ENCODE measurements at places on chromosomes 5 and 9.

- H3K36me3 ChIP-seq, result no peaks in the 10 kb centered on the region
- H3K27me3 ChIP-seq, result no peaks in the 10 kb centered on the region
- H3K4me3 ChIP-seq, result no peak overlapping the region
- no peak overlapping the region for H3K27ac ChIP-seq
- H3K4me1 ChIP-seq, result no peaks in the 10 kb centered on the region
These were observed 644.3 kb downstream of the ACTL7B start for GRCh38 chr9:108211411-108211955.

DNA sequence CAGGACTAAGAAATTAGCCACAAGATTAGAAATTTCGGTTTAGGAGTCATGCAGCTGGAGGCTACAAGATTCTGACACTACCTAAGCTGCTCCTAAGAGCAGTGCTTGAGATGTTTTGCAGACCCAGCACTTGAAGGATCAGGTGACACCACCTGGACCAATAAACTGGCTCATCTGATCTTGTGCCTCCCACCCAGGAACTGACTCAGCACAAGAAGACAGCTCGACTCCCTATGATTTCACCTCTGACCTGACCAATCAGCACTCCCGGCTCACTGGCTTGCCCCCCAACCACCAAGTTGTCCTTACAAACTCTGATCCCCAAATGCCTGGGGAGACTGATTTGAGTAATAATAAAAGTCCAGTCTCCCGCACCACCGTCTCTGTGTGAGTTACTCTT is 170.4 kb downstream of the TTC39B start:
- H3K4me1 ChIP-seq, result peaks cover 2% of the 10 kb centered on the region
- DNase-seq, result peak; percentile 61
- no peaks in the 10 kb centered on the region for H3K36me3 ChIP-seq

DNA sequence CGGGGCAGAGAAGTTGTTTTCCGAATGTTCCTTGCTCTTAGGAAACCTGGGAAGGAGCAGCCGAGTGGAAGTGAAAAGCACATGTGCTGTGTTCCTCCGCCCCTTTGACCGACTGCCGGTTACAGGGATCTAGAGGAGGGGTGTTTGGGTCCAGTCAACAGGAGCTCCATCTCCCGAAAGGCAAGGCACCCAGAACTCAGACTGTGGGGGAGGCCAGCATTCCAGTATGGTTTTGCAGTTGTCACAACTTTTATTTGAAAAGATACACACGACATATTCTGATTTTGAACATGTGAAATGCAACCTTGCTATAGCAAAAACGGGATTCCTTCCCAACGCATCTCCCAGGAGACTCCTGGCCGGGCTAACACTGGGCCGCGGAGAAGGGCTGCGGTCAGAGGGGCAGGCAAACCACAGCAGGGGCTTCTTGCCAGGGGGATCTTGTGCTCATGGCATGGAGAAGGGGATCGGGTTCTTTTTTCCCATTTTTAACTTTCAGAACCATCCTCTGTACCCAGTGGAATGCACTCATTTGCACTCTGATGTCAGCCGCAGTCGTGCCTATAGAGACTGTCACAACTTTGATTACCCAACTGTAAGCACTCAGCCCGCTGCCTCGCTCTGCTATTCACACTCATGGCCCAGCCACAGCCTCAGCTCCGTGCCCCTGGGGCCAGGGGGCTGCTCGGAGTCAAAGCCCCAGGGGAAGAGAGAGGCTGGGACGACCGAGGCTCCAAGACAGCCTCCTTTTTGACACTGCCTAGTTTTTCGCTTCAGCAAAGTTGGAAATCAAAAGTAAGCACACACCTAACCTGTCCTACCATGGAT is 3.9 kb downstream of the QRFP start:
- no peak overlapping the region for H3K4me3 ChIP-seq
- H3K36me3 ChIP-seq, result peaks cover 21% of the 10 kb centered on the region
- no peak for DNase-seq
- H3K4me1 ChIP-seq, result no peaks in the 10 kb centered on the region

- no peaks in the 10 kb centered on the region for H3K27me3 ChIP-seq
- H3K36me3 ChIP-seq, result no peaks in the 10 kb centered on the region
- no peaks in the 10 kb centered on the region for H3K4me1 ChIP-seq
- no peak overlapping the region for H3K4me3 ChIP-seq
- H3K27ac ChIP-seq, result no peak overlapping the region
- peak; percentile 20 for DNase-seq
These were observed 159.8 kb upstream of the MVB12B start for GRCh38 chr9:126166866-126167265.

DNA sequence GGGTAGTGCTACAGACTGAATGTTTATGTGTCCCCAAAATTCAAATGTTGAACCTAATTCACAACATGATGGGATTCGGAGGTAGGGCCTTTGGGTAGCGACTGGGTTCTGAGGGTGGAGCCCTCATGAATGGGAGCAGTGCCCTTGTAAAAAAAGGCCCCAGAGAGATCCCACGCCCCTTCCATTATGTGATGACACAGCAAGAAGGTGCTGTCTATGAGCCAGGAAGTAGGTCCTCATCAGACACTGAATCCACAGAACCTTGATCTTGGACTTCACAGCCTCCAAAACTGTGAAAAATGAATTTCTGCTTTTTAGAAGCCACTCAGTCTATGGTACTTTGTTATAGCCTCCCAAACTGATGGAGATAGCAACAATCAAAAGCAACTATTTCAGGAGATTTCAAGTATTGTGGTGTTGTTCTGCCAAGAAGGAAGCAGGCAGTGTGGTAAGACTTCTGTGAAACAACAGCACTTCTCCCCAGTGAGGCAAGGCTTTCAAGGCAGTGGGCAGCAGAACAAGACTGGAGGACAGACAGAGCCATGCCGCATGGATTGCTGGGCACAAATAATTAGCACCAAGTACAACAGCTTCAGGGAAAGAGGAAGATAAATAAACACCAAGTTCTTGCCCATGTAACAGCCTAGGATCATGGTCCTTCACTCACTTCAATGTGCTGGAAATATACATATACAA is 76.1 kb downstream of the OR2K2 start:
- H3K27ac ChIP-seq, result no peak overlapping the region
- H3K4me1 ChIP-seq, result peaks cover 2% of the 10 kb centered on the region
- H3K4me3 ChIP-seq, result no peak overlapping the region
- H3K27me3 ChIP-seq, result no peaks in the 10 kb centered on the region

- peaks cover 8% of the 10 kb centered on the region for H3K4me1 ChIP-seq
- no peak overlapping the region for H3K27ac ChIP-seq
- no peaks in the 10 kb centered on the region for H3K27me3 ChIP-seq
- no peak overlapping the region for H3K4me3 ChIP-seq
- no peak for DNase-seq
- no peaks in the 10 kb centered on the region for H3K36me3 ChIP-seq
These were observed 58.9 kb downstream of the TTC39B start for GRCh38 chr9:15248081-15248480.

DNA sequence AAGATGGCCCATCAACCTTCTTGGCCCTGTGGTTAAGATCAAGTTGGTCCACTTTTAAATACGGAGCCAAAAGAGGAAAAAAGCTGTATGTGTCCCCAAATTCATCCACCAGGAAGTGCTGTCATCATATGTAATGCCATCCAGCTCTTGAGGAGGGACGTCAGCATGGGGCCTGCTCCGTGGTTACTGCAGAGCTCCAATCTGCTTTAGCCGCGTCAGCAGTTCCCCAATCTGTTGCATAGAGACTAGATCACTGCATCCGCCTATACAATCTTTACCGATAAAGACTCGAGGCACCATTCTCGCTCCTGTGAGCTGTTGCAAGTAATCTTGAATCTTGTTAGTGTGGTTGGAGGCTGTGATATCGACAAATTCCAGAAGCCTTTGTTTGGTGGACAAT is 65.7 kb downstream of the GABRA6 start:
- H3K4me1 ChIP-seq, result no peaks in the 10 kb centered on the region
- DNase-seq, result no peak
- H3K36me3 ChIP-seq, result no peaks in the 10 kb centered on the region
- H3K27ac ChIP-seq, result no peak overlapping the region

DNA sequence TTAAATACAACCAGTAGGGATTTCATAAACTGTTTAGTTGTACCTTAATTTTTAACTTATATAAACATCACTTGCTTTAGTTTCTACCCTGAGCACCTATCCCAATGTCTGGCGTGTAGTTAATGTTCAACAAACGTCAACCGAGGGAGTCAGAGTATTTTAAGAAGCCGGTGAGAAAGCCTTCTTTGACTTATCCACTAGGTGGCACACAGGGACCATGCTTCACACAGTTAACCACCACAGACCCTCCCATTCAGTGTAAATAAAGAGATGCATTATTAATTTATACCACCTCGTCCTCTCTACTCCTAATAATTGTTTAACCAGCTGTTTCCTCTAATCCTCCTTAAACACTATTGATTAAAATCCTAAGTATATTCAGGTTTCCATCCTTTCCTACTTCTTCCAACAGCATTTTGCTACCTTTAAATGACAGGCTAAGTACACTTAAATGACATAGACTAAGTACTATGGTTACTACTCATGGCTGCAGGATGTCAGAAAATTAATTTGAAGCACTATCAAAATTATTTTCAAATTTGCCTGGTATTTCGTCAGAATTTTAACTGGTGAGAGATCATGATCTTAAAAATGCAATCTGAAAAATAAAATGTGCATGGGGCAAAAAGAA is 2.3 kb downstream of the HAPLN1 start:
- peaks cover 7% of the 10 kb centered on the region for H3K4me1 ChIP-seq
- H3K4me3 ChIP-seq, result no peak overlapping the region
- H3K36me3 ChIP-seq, result no peaks in the 10 kb centered on the region
- no peak overlapping the region for H3K27ac ChIP-seq
- DNase-seq, result no peak

DNA sequence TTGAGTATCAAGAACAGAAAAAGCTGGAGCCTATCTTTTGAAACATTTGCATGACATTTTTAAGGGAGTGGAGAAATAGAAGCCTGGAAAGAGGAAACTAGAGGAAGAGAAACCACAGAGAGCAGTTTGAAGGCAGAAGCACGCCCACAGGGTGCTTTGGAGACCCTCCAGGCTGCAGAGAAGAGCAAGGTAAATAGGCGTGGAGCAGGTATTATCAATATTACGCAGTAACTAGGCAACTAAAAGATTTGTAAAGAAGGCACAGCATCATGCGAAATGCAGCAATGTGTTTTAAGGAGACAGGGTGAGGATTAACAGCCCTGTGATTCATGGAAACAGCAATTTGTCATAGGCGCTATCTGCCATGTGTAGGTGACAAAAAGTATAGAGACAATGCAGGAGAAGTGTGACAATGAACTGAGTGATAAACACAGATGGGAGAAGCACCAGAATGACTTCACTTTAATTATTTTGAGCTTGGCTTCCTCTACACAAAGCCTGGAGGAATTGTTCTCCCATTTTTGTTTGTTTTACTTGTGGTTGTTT is 281.2 kb downstream of the BRINP1 start:
- H3K27me3 ChIP-seq, result no peaks in the 10 kb centered on the region
- no peaks in the 10 kb centered on the region for H3K36me3 ChIP-seq
- H3K27ac ChIP-seq, result peak overlapping the region; percentile 61
- DNase-seq, result no peak
- no peak overlapping the region for H3K4me3 ChIP-seq

DNA sequence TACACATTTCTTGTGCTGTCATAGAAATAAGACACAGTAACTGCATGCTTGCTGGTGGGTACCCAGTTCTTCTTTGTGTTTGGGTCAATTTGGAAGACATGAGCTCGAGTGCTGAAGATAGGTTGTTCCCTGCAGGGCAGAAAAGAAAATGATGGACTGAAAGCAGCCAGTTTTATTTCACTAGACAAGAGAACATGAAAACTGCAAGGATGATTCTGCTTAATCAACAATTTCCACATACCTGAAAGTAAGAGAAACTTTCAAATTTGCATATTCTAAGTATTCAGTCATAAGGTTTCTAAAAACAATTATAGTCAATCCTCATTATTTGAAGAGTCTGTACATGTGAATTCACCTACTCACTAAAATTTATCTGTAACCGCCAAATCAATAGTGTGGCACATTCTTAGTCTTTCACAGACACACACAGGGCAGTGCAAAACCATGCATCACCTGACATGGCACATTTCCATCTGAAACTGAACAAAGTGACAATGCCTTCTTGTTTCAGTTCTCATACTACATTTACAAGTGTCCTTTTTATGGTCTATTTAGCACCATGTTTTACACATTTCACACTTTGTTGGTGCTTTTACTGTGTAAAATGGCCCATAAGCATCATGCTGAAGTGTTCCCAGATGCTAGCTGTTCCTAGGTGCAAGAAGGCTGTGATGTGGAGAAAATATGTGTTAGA is 56.9 kb downstream of the HOMER1 start:
- no peaks in the 10 kb centered on the region for H3K27me3 ChIP-seq
- no peak overlapping the region for H3K4me3 ChIP-seq
- no peak overlapping the region for H3K27ac ChIP-seq
- H3K4me1 ChIP-seq, result no peaks in the 10 kb centered on the region
- no peak for DNase-seq

- no peak overlapping the region for H3K4me3 ChIP-seq
- no peak overlapping the region for H3K27ac ChIP-seq
- H3K4me1 ChIP-seq, result no peaks in the 10 kb centered on the region
- H3K36me3 ChIP-seq, result no peaks in the 10 kb centered on the region
These were observed 11.2 kb upstream of the SETX start for GRCh38 chr9:132365986-132366385.

DNA sequence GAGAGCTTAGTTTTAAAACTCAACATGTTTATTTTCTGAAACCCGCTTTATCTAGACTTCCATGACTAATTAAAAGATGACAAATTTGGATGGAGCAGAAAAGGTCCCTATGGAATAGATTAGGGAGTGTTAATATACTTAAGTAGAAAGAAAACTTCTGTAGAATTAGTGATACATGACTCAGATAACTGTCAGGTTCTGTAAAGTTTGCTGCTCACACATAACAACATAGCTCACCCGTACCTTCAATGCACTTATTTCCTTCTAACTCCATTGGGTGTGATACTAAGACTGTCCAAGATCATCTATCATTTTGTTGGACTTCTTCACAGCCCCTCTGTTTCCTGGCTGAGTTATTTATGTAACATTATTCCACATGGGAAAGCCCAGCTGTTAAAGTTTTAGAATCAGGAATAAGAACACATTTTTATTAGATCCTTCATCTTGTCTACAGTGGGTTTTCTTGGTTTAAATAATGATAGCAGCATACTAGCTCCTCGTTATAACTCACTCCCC is 27.8 kb downstream of the TMEM167A start:
- no peaks in the 10 kb centered on the region for H3K4me1 ChIP-seq
- no peak for DNase-seq
- no peaks in the 10 kb centered on the region for H3K27me3 ChIP-seq
- H3K27ac ChIP-seq, result no peak overlapping the region

DNA sequence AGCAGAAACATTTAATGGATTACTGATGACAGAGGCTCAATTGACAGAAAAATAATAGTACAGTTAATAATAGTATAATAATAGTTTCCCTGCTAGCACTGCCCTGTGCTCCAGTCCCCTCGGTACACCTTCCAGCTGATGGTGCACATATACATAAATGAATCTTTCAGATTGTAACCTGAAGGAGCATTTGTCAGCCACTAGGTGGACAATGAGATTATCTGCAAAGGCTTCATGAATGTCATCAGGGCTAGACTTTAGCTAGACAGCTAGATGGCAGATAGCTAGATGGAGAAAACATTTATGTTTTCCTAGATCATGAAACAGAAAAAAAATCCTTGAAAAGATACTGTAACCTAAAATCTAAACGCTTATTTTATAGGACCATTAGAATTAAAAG is 304.4 kb upstream of the SMC2 start:
- H3K27ac ChIP-seq, result no peak overlapping the region
- no peak overlapping the region for H3K4me3 ChIP-seq
- H3K27me3 ChIP-seq, result no peaks in the 10 kb centered on the region
- H3K36me3 ChIP-seq, result no peaks in the 10 kb centered on the region

Data from H1 (cell line).